A673 (cell line): ENCODE measurements at places on chromosomes 13 and 19. TPM values are rescaled to one million over a fixed set of nuclear protein-coding genes. Genes with fewer than 3 reads are reported as not detected.

Gene CBY2
- total RNA-seq = not detected in 2 replicates

GRCh38 chr19:5587661-5588060 is 19.9 kb upstream of the TINCR start:
- no peaks in the 10 kb centered on the region for H3K27me3 ChIP-seq
- H3K4me3 ChIP-seq = no peak overlapping the region
- no peak overlapping the region for H3K27ac ChIP-seq
- peaks cover 24% of the 10 kb centered on the region for H3K4me1 ChIP-seq
- DNase-seq = no peak
- H3K36me3 ChIP-seq = peaks cover 62% of the 10 kb centered on the region

Gene CYP2A6
- not detected in 2 replicates for total RNA-seq

Gene SSC5D
- total RNA-seq = 1.4 and 2.2 TPM in 2 replicates

DNA sequence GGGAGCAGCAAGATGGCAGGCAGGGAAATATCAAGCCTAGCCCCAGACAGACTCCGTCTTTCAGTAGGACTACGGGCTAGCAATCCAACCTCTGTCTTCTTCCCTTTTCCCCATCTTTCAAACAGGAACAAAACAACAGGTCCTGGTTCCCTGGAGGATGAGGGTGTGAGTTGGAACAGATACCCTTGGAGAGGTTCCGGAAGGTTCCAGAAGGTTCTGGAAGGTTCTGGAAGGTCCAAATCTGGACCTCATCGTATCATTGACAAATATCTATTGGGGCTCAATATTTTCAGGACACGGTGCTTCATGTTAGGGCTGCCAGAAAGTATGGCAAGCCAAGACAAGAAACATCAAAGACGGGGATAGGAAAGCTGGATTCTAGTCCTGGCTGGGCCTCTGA is 28.5 kb upstream of the FEM1A start:
- H3K27me3 ChIP-seq = no peaks in the 10 kb centered on the region
- no peak overlapping the region for H3K4me3 ChIP-seq
- H3K36me3 ChIP-seq = no peaks in the 10 kb centered on the region
- DNase-seq = no peak
- H3K27ac ChIP-seq = no peak overlapping the region
- peaks cover 7% of the 10 kb centered on the region for H3K4me1 ChIP-seq
